ENCODE measurements at places on chromosomes 3 and 15.

- DNase-seq = no peak
Observed at GRCh38 chr15:76321171-76321570, 9.9 kb upstream of the ETFA start.

DNA sequence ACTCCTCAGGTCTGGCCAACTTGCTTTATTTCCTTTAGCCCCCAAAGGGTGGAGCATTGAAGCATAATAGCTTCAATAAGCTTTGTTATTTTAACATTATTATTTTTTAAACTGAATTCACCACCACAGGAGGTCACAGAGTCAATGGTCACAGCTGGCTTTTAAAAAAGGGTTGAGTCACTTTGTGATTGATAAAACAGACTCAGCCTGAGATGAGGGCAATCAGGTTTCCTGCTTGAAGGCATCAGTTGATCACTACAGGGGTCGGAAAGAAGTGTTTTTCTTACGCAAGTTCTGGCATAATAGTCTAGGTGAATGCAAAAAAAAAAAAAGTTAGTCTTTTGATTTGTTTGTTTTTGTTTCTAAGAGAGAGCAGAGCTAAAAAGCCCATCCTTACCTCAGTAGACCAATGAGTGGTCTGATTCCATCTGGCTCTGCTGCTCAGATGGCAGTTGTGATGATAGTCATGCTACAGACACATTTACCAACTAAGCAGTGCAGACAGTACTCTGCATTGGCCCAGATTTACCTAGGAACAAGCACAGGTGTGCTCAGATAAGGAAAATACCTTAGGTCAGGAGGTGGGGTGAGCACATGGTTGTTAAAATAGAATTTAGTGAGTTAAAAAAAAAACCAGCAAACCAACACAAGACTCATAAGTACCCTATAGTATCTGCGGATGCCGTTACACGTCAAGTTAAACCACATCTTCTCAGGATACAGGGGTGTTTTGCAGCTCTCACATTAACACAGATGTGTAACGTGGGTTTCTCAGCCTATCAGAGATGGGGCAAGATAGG lies 22.6 kb downstream of the ZNF80 start:
- DNase-seq = no peak

DNA sequence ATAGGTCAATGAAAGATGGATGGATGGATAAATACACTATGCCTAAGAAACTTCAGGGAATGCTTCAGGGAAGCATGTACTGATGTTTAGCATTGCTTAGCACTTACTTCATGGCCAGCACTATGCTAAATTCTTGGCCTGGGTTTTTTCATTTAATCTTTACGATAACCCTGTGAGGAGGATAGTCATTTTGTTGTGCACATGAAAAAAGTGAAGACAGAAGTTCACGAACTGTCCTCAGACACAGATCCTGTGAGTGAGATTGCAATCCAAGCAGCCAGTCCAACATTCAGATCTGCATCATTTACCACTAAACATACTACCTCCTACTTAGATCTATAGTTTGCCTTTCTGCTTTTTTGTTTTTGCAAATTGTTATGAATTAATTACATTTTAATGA lies 510.8 kb upstream of the AGTR1 start:
- DNase-seq = no peak

- DNase-seq = no peak
Observed at GRCh38 chr3:41681479-41681878, 280.4 kb downstream of the ULK4 start.

DNA sequence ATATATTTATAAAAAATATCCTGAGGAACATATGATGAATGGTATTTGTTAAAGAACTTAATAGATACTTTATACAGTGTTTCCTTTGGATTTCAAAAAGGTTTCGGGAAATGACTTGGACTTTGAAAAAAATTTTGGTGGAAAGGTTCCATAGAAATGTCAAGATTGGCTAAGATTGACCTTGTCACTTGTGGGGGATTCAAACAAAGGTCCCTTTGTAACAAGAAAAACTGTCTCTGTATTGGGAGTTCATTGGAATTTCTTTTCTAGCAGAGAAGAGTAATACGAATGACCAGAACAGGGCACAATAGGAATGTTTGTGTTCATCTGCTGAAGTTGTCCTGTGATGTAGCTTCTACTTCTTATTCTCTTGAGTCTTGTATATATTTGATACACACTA lies 43.2 kb downstream of the ARHGEF26 start:
- no peak for DNase-seq

GRCh38 chr3:31567036-31567435 lies 34.3 kb downstream of the STT3B start:
- DNase-seq = no peak

DNA sequence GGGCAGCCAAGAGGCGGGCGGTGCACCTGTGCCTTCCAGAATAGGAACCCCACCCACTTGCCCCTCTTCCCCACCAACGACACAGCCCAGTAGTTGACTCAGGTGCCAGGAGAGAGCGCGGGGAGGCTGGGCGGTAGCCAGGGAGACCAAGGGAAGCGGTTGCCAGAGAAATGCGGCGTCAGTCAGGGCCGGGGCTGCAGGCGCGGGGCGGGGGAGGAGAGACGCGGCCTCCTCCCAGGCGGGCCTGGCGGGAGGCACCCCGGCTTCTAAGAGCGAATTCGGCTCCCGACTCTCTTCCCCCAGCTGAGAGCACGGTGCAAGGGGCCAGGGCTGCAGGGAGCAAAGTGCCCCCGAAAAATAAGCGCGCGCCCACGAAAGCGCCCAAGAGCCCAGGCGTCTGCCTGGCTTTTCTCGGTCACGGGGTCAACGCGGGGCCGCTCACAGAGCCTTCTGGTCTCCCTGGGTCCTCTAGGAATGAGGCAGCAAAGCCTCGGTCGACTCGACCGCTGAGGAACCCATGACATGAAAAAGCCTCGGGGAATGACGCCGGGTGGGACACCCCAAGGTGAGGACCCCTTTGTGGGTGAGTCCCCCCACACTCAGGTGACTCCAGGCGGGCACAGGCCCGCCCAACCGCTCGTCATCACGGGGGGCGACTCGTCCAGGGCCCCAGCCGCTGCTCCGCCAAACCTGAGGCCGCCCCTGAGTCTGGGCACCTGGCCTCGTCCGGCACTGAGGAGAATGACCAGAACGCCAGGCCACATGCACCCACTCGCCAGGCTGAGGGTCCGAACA lies 716 bp downstream of the CPEB1 start:
- DNase-seq = no peak

- DNase-seq = no peak
Observed at GRCh38 chr3:142802891-142803290, 79.1 kb downstream of the TRPC1 start.

DNA sequence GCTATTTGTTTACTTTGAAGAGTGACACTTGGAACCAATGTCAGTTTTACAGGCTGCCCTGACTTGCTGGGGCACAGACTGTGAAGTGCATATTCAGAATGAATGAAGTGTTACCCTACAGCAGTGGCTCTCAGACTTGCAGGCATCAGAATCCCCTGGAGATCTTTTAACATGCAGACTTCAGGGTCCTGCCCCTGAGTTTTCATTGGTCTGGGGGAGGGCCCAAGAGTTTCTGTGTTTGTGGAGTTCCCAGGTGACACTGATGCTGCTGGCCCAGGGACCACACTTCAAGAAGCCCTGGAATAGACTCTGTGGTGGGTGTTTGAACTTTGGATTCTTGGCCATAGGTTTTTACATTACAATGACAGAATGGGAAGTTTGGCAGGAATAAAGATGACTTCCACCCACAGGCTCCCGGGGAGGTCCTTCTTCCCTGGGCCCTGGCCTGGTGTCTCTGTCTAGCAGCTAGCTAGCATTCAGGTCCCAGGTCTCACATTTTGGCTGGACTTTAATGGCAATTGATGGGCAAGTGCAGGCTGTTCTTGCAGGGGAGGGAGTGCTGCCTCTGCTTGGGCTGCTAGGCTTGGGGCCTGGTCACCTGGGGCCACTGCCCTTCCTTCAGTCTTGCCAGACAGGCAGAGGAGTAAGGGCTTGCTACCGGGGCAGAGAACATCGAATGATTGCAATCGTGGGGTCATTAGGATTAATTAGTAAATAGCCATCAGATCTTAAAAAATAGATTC lies 149.0 kb downstream of the APBA2 start:
- no peak for DNase-seq

DNA sequence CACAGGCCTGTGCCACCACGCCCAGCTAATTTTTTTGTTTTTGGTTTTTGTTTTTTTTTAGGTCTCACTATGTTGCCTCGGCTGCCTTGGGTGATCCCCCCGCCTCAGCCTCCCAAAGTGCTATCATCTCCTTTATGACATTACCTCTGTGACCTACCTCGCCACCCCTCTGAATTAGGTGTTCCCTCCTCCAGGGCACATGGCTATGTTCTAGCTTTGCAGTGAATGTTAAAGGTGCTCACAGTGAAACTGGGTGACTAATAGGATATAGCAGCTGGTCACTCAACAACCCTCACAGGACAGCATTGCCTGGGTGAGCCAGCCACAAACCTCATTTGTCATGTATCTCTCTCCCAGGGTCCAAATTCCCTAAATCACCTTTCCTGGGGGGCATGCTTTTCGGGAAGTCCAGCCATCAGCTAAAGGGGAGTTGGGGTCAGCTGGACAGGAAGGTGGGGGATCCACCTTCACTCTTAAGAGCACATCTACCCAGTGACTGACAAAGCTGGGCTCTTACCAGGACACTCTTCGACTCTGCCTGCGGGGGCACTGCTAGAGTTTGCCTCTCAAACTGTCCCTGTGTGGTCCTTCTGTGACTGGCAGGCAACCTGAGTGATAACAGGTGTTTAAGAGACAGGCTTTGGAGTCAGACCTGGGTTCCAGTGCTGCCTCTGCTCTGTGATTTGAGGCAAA lies 1.6 kb upstream of the TTLL3 start:
- no peak for DNase-seq

- DNase-seq = no peak
Observed at GRCh38 chr3:125168711-125169393, 43.7 kb downstream of the SLC12A8 start.

DNA sequence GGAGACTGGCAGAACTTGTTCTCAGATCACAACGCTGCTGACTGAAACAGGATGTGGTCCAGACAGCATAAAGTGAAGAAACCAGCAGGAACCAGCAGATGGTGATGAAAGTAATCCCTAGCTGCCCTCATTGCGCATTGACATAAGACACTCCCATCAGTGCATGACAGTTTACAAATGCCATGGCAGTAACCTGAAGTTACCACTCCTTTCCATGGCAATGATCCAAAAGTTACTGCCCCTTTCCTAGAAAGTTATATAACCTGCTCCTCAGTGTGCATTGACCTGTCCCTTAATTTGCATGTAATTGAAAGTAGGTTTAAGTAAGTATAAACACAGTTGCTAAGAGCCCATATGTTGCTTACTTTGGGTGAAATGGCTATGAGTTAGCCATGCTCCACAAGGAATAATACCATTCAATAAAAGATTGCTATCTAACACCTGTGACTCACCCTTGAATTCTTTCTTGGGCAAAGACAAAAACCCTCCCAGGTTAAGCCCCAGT lies 149.1 kb upstream of the CD96 start:
- DNase-seq = no peak

DNA sequence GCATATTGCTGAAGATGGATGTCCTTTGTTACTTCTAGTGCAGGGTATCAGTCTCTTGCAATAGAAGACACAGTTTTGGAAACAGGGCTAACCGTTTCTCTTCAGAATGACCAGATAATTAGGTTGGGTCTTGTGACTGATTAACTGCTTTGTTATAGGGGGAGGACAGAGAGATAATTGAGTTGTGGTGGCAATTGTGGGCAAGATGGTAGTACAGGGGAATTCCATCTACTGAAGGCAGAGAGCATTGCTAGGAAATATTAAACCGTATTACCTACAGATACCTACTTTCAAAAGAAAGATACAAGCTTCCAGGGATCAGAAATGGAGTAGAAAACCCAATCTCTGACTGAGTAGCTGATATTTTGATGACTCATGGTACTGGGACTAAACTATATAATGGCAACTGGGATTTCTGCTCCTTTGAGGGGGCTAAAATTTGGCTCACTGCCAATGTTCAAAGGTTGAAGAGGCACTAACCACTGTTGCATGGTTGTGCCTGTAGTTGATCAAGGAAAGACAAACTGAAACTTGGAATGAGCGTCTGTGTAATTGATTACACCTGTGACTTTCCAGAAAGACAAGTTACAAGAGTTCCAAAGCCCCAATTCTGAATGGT lies 4.2 kb downstream of the PRR23B start:
- no peak for DNase-seq

GRCh38 chr3:127263037-127263436 lies 24.8 kb downstream of the PRR20G start:
- DNase-seq = no peak

DNA sequence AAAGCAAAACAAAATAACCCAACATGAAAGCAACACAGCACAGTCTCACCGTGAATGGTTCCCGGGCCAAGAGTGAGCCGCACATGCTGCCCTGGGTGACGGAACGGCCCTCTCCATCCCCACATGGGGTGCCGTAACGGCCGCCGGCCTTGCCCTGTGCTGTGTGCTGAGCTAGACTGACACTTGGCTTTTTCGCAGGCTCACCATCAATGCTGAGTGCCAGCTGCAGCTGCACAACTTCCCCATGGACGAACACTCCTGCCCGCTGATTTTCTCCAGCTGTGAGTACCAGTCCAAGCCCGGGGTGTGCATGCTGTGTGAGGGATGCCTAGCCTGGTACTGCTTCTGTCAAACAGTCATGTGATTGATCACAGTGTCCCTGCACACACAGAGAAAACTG lies 357.6 kb downstream of the GABRG3 start:
- DNase-seq = no peak

GRCh38 chr3:39668420-39668819 lies 141.0 kb upstream of the MYRIP start:
- no peak for DNase-seq

DNA sequence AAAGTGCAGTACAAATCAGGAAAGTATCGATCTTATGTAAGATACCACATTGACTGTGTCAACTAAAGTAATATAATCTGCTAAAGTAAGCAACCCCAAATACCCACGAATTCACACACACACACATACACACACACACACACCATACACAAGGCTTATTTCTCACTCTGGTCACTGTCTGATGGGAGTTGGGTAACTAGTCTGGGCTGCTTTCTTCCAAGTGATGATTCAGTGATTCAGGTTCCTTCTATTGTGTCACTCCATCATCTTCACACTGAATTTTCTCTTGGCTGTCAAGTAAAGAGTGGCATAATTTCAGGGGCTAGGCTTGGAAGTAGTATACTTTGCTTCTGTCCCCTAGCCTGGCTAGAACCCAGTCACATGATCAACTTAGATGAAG lies 104.8 kb upstream of the CCDC54 start:
- no peak for DNase-seq

GRCh38 chr15:26050984-26051383 lies 187.9 kb upstream of the ATP10A start:
- DNase-seq = no peak

All from stimulated activated CD8-positive, alpha-beta memory T cell treated with anti-CD3 and anti-CD28 coated beads, Interleukin-7, amount 100 ng/mL, for 24 hours (primary cell).